Myometrial cell (primary cell): ENCODE measurements at places on chromosomes 7 and 10. TPM values are rescaled to one million over a fixed set of nuclear protein-coding genes. Genes with fewer than 3 reads are reported as not detected.

ATOH7 gene
- not detected in 2 replicates for total RNA-seq

WDR37 gene
- 15.6 and 23.0 TPM in 2 replicates for total RNA-seq

STOX1 gene
- not detected in 2 replicates for total RNA-seq

NUTM2A gene
- not detected in 2 replicates for total RNA-seq

SCD gene
- 1,102 and 1,319 TPM in 2 replicates for total RNA-seq

MRC1 gene
- total RNA-seq: not detected in 2 replicates

CYP3A7 gene
- not detected in 2 replicates for total RNA-seq

MEST gene
- total RNA-seq: 104 and 111 TPM in 2 replicates

HOXA3 gene
- 0.18 TPM in 1 of 2 replicates, not detected in the other for total RNA-seq

CAV1 gene
- total RNA-seq: 856 and 935 TPM in 2 replicates

PNLIP gene
- total RNA-seq: not detected in 2 replicates

COL28A1 gene
- total RNA-seq: under 0.01 and 0.35 TPM in 2 replicates

TCAF2 gene
- total RNA-seq: 0.89 and 3.2 TPM in 2 replicates

RFC2 gene
- 32.6 and 38.6 TPM in 2 replicates for total RNA-seq

CDNF gene
- total RNA-seq: 0.86 and 3.0 TPM in 2 replicates

NCF1 gene
- total RNA-seq: not detected in 2 replicates

SGCE gene
- total RNA-seq: 117 and 135 TPM in 2 replicates

SPDYE1 gene
- not detected in 2 replicates for total RNA-seq

NAT16 gene
- not detected in 2 replicates for total RNA-seq

C7orf57 gene
- total RNA-seq: 0.18 TPM in 1 of 2 replicates, not detected in the other

KIAA1549 gene
- 1.2 and 1.4 TPM in 2 replicates for total RNA-seq

TFR2 gene
- total RNA-seq: 0.35 TPM in 1 of 2 replicates, not detected in the other

ABCC2 gene
- under 0.01 TPM in 2 replicates for total RNA-seq

STEAP2 gene
- 2.6 and 3.9 TPM in 2 replicates for total RNA-seq

ADCK2 gene
- total RNA-seq: 14.7 and 17.5 TPM in 2 replicates

PLEKHS1 gene
- total RNA-seq: not detected in 2 replicates

RASSF4 gene
- total RNA-seq: 6.6 and 7.8 TPM in 2 replicates

PAOX gene
- 8.6 and 12.9 TPM in 2 replicates for total RNA-seq

PPP3CB gene
- total RNA-seq: 16.1 and 28.0 TPM in 2 replicates

ECHDC3 gene
- 32.3 and 33.0 TPM in 2 replicates for total RNA-seq

GPR146 gene
- not detected in 2 replicates for total RNA-seq

TMEM196 gene
- total RNA-seq: not detected in 2 replicates

ZPBP gene
- not detected in 2 replicates for total RNA-seq

ZNF736 gene
- 2.7 and 3.2 TPM in 2 replicates for total RNA-seq

WEE2 gene
- total RNA-seq: not detected in 2 replicates

ACSM6 gene
- total RNA-seq: not detected in 2 replicates

RBM48 gene
- total RNA-seq: 3.2 and 5.1 TPM in 2 replicates

CCZ1B gene
- 19.1 and 30.6 TPM in 2 replicates for total RNA-seq

LANCL2 gene
- 18.4 and 26.8 TPM in 2 replicates for total RNA-seq

PRXL2A gene
- 13.0 and 17.0 TPM in 2 replicates for total RNA-seq

FBXO24 gene
- total RNA-seq: under 0.01 and 0.18 TPM in 2 replicates

SLK gene
- 19.3 and 26.8 TPM in 2 replicates for total RNA-seq

C10orf62 gene
- not detected in 2 replicates for total RNA-seq

UBTD1 gene
- 25.9 and 29.1 TPM in 2 replicates for total RNA-seq

MUC12 gene
- total RNA-seq: 5.5 and 11.2 TPM in 2 replicates

UCMA gene
- total RNA-seq: not detected in 2 replicates

CTNNA3 gene
- not detected in 2 replicates for total RNA-seq

PON1 gene
- total RNA-seq: not detected in 2 replicates

ITPRID1 gene
- not detected in 2 replicates for total RNA-seq

SORCS1 gene
- total RNA-seq: not detected in 2 replicates

INA gene
- 1.2 and 1.7 TPM in 2 replicates for total RNA-seq

ZP3 gene
- total RNA-seq: 0.29 and 1.9 TPM in 2 replicates

GJC3 gene
- not detected in 2 replicates for total RNA-seq

UCN3 gene
- total RNA-seq: not detected in 2 replicates

ZNF467 gene
- total RNA-seq: 1.4 and 3.0 TPM in 2 replicates

HMX2 gene
- total RNA-seq: not detected in 2 replicates

SH2D4B gene
- total RNA-seq: not detected in 2 replicates
